ENCODE measurements at places on chromosomes 3 and 15.

- DNase-seq: no peak
Measured at GRCh38 chr3:123448536-123449101, at the start of gene ADCY5. ADCY5 (minus strand) TSS chr3:123449090; CDS start chr3:123448545, 545 bp downstream.

DNA sequence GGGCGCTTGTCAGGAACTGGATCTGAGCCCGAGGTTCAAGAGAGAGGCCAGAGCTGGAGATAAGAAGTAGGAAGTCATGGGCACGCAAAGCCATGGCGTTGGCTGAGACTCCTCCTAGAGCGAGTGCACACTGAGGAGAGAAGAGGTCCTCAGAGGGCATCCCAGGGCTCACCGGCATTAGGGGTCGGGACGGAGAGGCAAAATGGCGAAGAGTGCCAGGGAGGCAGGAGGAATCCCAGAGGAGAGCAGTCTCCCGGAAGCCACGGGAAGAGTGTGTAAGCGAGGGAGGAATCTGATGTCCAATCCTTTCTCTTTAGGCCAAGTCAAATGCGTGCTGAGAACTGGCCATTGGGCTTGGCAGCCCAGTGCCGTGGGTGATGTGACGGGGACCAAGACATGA, 24.0 kb downstream of the EFCC1 start:
- DNase-seq: no peak

- no peak for DNase-seq
Measured at GRCh38 chr15:31353931-31354330, 27.3 kb downstream of the KLF13 start.

- DNase-seq: no peak
Measured at GRCh38 chr3:173287361-173287760, 110.2 kb upstream of the NLGN1 start.

DNA sequence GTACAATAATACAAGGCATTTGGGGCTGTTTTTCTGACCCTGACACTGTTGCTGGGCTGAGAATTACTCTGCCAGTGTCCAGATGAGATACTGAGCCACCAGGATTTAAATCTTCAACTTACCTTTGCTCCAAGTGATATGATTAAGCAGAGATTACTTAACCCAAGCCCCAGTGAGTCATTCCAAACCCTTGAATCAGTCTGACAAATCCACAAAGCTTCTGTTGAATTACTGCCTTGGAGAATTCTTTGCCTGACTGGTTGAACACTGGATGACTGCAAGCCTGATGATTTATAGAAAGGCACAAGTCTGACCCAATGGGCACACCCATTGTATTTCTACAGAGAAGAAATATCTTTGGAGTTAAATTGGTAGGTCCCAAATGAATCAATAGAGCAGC, 88.2 kb upstream of the TSC22D2 start:
- DNase-seq: no peak

DNA sequence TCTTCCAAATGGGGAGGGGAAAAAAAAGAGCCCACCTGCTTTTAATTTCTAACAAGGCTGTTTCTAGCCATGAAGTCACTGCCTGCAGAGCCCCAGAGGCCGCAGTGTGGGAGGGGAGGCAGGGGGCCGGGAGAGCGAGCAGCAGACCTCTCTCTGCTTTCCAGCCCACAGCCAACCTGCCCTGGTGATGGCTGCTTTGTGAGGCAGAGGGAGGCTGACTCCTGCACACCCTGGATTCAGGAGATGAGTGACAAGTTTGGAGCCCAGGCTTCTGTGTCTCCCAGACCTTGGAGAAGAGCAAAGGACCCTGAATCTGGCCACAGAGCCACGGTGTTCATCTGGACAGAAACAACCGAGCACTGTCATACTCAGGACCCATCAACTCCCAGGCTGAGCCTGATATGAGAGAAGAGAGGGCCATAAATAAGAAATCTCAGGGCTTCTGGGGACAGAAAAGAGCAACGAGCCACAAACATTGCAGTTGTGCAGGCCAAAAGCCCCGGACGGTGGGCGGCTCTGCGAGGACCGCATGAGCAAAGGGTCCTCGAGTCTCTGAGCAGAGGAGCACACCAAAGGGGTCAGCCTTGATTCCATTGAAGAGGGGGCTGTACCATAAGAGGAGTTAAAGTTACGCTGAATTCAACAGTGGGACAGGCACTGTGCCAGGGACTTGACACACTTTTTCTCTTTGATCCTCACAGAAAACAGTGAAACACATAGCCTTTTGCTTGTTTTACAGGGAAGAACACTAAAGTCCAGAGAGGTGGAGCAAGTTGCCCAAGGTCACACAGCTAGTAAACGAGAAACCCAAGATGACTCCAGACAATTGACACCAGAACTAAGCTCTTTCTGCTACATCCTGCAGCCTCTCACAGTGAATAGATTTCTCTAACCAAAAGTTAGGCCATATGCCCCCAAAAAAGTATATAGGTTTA, 97.2 kb downstream of the SEMA5B start:
- no peak for DNase-seq
